ENCODE measurements at places on chromosomes 11 and 22.
A peak's percentile ranks its signal among the peaks of the same experiment; 100 is the strongest.

DNA sequence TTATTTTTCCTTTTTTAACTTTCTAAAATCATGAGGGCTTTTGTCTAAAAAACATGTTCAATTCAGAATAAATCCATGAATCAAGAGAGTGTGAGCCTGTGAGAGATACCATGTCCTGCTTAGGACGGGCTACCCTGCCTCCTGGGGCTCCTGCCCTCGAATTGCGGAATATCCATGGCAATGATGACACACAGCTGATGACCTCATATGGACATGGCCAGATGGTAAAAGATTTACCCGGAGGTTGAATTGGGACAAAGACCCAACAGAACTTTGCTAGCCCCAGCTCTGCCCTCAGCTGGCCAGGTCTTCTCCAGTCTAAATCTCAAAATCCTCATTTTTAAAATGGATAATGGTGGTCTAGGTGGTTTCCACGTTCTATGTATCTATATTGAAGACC is 538.1 kb upstream of the API5 start:
- DNase-seq = no peak

DNA sequence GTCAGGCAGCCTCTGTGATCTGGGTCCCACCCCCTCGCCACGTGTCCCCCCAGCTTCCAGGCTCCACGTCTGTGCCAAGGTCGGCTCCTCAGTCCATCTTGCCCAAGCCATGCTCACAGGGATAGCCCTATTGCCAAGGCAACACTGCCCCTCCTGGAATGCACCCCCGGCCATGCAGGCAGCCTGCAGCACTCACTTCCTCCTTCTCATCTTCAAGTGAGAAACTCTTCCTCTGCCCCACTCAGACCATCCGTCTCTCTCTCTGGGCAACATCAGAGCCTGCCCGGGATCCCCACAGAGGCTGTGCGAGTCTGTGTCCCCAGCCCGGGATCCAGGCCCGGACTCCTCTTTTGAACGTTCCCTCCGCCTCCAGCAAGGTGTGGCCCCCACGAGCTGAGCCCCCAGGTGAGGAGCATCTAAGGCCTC is 852.3 kb downstream of the BRD1 start:
- no peak for DNase-seq

DNA sequence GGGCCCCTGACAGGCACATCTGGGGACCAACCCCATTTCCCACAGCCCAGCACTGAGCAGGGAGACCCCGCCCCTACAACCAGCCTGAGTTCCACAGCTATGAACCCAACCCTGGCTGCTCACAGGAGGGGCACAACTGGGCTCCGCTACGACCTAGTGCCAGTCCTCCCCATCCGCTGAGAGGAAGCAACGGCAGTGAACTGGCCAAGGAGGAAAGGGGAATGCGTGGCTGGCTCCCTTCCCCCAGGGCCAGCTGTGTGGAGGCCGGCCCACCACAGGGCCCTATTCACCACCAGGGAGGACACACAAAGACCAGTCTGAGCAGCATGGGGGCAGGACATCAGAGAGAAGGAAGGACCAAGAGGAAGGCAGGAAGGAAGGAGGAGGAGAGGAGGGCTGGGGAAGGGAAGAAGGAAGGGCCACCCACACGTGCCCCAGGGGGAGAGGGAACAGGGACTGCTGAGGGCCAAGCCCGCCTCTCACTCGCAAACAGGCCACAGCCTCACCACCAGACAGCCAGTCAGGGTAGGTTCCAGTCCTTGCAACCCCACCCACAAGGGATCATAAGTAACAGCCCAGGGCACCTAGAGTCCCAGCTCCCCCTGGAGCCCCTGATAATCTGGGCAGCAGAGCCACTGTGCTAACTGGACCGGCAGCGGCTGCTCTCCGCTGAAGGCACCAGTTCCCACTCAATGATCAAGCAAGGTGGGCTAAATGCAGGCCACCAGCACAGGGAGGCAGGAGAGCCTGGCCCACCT is 8.5 kb upstream of the GAL3ST1 start:
- no peak for DNase-seq

DNA sequence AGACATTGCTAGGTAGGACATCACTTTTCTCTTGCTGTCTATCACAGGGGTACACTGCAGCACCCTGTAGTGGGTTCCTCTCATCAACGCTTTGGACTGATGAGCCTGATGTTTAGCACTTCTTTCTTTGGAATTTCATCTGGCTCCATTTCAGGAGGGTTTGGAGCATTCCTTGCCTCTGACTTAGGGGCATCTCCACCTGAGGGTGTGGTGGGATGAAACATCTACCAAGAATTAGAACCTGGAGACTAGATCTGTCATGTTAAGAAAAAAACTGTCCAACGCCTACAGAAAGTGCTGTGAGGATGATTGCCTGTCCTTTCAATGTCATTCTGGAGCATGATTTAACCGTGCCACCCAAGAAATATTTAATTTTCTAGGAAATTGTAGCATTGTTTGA is 648.4 kb downstream of the ETS1 start:
- DNase-seq = no peak

DNA sequence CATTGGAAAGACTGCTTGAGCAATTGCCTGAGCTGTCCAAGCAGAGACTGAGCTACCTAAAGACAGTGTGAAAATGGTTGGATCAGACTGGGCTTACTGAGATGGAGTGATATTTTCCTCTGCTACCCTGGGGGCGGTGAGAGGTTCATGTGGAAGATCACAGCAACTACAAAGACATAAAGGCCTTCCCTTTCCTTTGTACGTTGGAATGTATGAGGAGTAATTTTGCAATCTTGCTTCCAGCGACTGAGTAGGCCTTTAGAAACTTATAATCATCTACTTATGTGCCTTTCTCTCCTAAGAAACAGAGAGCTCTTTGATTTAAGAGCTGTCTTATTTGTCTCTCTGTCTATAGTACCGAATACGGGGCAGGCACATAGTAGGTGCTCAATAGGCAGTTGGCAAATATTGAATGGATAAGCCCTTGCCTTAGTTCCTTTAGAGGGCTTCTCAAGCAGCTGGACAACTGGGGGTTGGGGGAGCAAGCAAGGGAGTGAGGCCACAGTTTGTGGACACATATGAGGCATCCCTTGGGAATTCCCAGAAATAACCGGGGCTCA is 2.4 kb upstream of the HEPACAM start:
- peak; percentile 24 for DNase-seq

DNA sequence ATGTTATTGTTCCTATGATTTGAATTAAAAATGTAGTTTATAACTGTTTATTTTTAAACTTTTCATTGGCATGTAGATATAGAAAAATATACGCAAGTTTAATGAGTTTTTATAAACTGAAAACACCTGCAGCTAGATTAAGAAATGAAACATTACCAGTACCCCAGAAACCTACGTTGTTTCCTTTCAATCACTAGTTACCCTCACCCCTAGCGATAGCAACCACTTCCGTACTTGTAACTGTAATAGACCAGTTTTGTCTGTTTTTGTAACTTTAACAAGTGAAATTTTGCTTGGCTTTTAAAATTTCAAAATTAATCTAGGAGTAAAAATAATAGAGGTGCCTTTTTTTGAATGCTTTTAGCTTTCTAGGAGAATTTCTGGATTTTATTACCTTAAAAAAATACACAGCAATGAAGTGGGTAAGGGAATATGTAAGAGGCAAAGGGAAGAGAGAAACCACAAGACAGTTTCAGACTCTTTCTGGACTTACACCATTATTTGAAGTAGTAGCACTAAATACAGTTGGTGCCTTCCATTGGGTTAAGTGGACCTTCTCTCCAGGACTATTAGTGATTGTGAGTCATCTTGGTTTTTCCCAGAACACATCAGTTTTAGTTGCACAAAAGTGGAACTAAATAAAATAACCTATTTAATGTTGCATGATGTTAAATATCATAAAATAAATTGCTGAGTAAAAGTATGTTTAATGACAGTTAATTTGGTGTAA is 18.7 kb upstream of the NAT10 start:
- DNase-seq = no peak

- DNase-seq = no peak
Measured at GRCh38 chr11:100066399-100066798, 620.7 kb upstream of the ARHGAP42 start.

DNA sequence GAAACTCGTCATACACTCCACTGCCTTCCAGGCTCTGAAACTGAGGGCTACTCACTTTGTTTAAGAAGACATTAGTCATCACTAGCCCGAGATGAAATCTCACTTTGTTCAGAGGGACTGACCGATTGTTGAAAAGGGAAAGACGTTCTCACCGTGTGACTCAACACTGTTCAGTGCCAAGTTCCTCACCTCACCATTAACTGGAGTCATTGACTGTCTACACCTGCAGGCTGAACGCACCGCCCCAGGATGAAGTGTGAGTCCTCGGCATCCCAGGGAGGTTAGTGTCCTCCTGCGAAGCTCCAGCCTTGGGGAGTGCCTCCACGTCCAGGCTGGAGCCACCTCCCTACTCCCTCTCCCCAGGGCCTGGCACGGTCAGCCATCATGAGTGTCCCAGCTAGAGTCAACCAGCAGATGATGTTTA is 30.4 kb downstream of the FADD start:
- peak; percentile 38 for DNase-seq

GRCh38 chr22:41976070-41976901 is 7.0 kb downstream of the SEPTIN3 start:
- peak; percentile 61 for DNase-seq

- DNase-seq = no peak
Measured at GRCh38 chr11:1819074-1819473, 15.7 kb upstream of the SYT8 start.

DNA sequence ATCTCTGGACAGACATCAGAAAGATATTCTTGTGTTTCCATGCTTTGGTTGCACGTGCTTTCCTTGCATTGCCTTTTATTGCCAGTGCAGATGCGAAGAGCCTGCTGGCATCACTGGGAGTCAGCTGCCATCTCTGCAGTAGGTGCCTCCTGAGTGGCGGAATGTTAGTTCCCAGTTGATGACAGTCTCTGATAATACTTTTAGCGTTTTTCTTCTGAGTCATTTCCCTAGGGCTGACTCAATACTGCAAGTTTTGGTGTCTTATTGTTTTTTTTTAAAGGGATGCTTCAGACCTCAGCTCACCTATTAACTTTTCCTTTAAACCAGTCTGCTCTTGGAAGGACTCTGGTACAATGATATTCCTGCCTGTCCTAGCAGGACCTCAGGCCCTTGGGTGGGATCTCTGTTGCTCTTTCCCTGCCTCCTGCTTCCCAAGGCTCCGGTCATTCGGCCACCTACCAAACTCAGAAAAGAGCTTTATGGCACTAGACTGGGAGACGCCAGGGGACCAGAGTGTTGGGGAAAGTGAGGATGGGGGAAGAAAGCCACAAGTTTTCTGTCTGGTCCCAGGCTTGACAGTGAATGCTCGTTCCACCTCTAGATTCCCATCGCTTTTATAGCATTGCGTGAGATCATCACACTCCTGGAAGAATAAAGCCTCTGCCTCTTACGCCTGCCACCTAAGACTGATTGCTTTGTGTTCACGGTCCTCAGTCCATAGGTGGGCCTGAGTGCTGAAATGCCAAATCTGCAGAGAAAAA is 308.7 kb downstream of the DDX10 start:
- DNase-seq = peak; percentile 87
